ENCODE measurements at places on chromosomes 6 and 20. TPM values are rescaled to one million over a fixed set of nuclear protein-coding genes. Genes with fewer than 3 reads are reported as not detected.

The IMPG1 gene
- total RNA-seq: not detected

The QRSL1 gene
- 15.0 TPM for total RNA-seq

The HLA-DOB gene
- 0.32 TPM for total RNA-seq

The SLC35D3 gene
- not detected for total RNA-seq

The BACH2 gene
- total RNA-seq: 1.3 TPM

The PRDM13 gene
- not detected for total RNA-seq

The VGLL2 gene
- total RNA-seq: not detected

DNA sequence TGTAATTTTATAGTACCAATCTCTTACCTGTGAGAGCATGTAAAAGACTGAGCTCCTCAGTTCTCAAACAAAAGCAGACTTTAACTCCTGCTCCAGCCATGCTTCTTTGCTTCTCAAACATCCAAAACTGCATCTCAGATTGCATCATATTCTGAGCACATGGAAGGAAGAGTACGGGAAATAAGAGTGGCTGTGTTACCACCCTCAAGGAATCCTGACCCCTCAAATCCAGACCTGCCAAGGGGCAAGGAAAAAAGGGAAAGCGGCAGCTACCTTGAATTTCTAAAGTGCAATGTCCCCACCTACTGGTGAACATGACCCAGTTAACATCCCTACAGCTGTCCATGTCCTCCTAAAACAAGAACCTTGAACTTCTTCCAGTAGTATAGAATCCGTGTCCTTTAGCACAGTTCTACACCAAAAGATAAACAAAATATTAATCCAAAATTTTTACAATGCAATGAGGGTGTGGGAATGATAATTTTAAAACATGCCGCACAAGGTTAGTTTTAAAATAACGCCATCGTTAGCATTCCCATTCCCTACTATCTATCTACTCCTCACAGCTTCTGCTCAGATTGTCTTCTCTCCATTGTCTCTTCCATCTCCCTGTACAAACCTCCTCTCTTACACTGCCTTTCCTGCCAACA is 34.1 kb upstream of the HLA-DQB1 start:
- DNase-seq: peak; percentile 35

DNA sequence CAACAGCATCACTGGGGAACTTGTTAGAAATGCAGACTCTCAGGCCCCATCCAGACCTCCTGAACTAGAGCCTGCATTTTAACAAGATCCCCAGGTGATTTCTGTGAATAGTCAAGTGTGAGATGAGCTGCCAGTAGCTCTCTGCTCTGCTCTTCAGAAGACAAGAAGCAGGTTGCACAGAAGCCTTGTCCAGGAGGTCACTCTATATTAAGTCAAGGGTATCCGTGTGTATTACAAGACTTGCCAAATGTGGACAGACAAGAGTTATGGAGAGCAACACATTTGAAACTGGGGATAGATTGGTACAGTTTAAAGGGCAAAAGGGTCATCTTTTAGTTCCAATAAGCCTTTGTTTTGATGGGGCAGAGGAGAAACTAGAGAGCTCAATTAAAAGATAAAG is 23.2 kb upstream of the RIN2 start:
- peak; percentile 25 for DNase-seq

- no peak for DNase-seq
Measured at GRCh38 chr6:68737061-68737460, 102.0 kb downstream of the ADGRB3 start.

GRCh38 chr6:163825033-163825432 is 410.5 kb downstream of the QKI start:
- DNase-seq: no peak

DNA sequence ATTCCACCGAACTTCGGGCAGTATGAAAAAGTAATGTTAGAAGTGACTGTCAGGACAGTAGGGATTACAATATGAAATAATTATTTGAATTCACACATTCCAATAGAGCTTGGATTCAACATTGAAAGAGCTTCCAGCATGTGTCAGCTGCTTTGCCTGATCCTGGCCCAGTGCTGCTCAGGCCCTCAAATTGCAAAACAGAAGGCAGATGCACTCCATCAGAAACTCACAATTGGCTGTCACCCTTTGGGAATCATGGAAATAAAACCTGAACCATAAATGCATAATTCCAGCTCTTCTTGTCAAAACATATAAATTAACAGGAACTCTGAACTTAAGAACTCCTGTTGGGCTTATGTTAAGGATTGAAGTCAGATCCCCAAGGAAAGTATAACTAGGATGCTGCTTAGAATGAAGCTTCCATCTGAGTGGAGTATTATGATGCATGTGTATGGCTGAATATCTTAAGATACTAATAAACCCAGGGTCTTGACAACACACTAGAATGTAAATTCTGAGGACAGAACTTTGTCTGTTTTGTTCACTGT is 1.8 kb upstream of the NDUFAF4 start:
- DNase-seq: no peak

DNA sequence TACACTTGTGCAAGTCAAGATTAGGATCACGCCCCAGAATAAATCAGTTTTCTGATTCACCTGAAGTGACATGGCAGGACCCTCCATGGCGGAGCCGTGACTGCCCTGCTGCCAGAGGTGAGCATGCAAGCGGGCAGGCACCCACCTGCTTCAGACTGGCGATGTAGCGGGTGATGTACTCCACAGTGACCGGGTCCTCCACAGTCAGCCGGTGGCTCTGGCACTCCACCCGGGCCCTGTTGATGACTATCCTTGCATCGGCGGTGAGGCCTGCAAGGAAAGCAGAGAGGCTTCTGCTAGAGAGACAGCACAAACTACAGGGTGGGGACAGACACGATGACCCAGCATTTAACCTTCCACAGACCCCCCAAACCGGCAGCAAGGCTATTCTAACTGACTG is 3.6 kb downstream of the PSMA7 start:
- DNase-seq: no peak

DNA sequence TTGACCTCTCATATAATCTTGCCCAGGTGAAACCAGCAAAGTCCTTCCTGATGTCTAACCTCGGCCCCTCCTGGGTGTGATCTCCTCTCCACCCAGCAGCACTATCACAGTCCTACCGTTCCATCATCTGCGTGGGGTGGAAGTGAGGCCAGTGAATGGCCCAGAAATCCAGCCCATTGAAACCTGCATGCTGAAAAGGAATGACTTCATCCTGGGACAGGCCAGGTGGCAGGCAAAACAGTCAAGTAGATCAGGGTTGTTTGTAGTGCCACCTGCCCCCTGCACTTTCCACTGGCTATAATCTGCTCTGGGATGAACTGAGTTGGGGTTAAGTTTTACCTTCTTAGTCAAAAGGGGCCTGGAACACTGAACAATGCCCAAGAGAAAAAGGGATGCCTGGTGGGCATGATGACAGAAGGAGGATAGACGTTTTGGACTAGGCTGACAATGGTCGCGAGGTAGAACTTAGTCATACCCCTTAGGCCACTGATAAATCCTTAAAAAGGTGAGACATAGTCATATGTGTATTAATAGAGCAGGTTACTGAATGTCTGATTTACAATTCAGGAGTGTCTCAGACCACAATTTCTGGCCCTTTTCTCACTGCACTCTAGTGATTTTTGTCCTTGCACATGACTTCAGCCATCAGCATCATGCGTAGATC is 8.1 kb upstream of the HSP90AB1 start:
- no peak for DNase-seq

- DNase-seq: no peak
Measured at GRCh38 chr6:168526841-168527281, 85.9 kb downstream of the SMOC2 start.

DNA sequence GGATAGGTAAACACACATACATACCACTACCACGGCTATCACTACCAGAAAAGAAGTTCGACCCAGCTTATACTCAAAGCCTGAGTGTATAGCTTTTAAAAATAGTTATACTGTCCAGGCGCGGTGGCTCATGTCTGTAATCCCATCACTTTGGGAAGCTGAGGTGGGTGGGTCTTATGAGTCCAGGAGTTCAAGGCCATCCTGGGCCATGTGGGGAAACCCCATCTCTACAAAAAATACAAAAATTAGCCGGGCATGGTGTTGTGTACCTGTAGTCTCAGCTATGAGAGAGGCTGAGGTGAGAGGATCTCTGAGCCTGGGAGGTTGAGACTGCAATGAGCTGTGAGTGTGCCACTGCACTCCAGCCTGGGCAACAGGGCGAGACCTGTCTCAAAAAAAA is 32.9 kb downstream of the NKX2-4 start:
- DNase-seq: no peak

GRCh38 chr6:52603000-52603795 is 26.3 kb upstream of the TRAM2 start:
- DNase-seq: peak; percentile 63

DNA sequence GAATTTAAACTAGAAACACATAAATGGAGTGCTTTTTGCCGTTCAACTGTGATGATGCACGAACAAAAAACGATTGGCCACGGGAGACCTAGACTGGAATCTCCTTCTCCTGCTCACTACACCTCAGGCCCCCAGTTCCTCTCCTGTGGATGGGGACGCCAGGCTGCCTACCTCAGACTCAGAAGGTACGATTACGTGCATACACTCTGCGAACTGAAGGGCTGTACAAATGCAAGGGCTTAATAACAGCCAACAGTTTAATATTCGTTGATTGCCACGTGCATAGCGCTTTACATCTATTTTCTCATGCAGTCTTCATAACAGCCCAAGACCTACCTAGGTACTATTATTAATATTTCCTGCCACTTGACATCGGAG is 495 bp upstream of the ARMC2 start:
- no peak for DNase-seq

DNA sequence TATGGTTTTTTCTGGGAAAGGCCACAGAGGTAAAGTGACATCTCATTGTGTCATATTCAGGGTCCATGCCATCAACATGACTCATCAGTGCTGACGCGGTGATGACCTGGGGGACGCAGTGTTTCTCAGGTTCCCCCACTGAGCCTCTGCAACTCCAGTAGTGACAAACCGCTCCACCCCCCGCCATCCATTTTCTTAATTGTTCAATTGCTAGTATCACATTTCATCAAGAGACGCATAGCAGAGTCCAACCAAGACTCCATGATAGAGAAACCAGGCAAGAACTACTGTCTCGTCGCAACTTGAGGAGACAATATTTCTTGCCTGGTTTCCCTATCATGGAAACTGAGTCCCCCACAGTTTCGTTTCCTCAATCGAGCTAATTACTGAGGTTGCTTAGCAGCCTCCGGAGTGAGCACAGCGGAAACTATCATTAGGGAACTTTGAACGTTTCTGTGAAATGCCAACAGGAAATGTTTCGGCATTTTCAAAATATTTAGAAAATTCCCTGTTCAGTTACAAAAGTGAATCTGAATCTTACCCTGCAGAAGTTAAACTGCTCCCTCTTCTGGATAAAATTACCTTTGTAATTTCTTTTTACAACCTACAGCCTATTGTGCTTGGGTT is 12.2 kb upstream of the SERPINB1 start:
- peak; percentile 91 for DNase-seq

Data from SJSA1 (cell line).